ENCODE measurements at places on chromosomes 3 and 15.

DNA sequence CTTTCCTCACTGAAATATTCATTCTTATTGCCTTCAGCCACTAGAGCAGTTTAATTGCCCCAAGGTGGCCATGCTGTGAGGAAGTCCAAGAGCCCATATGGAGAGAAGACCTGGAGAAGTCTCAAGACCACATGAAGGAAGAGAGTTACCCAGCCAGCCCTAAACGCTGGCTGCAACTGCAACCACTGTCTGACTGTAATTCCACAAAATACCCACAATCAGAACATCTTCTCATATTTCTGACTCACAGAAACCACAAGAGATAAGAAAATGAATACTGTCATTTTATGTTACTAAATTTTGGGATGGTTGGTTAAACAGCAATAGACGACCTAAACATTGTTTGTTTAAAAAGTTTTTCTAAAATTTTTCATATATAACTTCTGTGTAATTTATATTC is 14.7 kb upstream of the SST start:
- DNase-seq, result no peak

DNA sequence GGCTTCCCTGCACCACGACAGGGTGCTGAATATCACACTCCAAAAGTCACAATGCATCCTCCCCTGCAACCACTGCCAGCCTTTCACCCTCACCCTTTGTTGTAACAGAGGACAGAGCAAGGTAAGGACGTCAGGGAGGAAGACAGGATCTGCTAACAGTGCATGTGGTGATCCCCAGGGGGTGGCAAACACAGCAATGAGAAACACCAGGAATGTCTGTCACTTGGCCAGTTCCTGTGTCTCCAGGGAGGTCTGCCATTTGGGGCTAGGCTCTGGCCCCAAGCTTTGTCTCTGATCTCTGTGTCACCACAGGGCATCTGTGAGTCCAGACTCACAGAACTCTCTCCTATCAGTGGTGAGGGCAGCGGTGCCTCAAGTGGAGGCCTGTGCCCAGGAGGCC is 54.3 kb upstream of the SLC24A5 start:
- DNase-seq, result no peak

DNA sequence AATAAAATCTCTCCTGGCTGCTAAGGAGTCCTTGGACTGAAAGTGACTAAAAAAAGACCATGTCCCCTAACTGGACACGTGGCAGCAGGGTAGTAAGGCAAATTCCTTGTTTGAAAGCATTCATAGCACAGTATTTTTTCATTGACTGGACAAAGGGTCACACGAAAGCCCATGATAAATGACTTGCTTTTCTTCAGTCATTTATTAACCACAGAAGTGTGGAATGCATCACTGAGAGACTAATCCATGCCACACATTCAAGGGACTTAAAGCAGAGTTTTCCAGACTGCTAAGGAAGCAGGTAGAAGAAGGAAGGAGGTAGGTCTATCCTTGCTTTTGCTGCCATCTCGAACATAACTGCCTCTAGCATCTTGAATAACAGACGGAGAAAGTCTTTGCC is 31.2 kb downstream of the CASR start:
- no peak for DNase-seq

DNA sequence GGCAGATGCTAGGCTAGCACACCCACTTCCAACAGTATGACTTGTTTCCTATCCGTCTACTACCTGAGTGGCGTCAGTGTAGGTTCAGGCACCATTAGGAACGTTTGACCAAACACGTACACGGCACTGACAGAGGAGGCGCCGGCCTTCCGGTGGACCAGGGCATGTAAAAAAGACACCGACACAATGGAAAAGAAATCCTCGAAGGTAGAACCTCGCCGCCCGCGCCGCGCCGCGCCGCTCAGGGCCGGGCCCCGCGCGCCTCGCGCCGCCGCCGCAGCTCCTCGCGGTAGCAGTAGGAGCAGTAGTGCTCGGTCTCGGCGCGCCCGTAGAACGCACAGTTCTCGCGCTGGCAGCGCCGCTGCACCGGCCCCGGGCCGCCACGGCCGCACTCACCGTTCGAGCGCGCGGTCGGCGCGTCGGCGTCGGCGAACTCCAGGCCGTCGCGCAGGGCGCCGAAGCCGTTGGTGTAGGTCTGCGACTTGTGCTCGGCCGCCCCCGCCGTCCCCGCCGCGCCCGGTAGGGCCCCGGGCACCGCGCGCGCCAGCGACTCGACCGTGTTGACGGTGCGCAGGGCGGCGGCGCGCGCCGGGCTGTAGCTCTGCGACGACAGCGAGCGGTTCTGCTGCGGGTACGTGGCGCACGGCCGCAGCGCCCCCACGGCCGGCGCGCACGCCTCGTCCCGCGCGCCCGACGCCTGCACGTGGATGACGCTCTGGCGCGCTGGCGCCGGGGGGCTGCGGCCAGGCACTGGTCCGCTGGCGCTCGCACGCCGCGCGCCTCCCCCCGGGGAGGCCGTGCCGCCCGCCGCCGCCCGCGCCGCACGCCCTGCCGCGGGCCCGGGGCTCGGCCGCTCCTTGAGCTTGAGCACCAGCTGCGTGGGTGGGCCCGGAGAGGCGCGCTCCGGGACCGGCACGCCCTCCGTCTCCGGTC is 156.7 kb downstream of the KLF13 start:
- no peak for DNase-seq

DNA sequence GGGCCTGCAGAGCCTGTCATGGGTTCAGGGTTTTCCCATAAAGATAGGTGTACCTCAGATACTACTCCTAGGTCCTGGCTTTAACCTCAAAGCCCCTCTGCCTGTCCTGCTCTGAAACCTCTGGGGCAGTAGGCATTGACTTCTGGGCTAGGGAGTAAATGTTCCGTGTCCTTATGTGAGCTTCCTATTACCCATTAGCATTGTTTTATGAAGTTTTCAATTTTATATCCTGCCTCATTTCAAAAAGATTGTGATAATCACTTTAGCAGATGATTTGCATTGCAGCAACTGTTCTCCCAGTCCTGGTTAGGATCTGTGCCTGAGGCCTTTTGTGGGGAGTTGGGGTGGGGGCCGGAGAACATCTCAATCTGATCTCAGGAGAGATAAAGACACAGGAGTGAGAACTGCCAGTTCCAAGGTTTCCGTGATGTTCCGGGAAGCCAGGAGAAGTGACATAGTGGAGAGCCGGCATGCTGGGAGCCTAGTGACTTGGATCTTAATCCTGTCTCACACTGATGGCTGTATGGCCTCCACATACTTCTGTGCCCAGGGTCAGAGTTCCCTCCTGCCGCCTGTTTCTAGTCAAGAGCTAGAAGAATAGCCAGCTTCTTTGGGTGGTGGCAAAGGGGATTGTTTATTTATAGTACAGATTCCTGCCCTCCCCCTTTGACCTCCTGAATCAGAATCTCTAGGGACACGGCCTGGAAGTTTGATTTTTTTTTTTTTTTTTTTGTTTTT is 10.6 kb downstream of the TPM1 start:
- no peak for DNase-seq

- no peak for DNase-seq
These were observed 46.6 kb upstream of the RASGRP1 start for GRCh38 chr15:38611228-38611627.

DNA sequence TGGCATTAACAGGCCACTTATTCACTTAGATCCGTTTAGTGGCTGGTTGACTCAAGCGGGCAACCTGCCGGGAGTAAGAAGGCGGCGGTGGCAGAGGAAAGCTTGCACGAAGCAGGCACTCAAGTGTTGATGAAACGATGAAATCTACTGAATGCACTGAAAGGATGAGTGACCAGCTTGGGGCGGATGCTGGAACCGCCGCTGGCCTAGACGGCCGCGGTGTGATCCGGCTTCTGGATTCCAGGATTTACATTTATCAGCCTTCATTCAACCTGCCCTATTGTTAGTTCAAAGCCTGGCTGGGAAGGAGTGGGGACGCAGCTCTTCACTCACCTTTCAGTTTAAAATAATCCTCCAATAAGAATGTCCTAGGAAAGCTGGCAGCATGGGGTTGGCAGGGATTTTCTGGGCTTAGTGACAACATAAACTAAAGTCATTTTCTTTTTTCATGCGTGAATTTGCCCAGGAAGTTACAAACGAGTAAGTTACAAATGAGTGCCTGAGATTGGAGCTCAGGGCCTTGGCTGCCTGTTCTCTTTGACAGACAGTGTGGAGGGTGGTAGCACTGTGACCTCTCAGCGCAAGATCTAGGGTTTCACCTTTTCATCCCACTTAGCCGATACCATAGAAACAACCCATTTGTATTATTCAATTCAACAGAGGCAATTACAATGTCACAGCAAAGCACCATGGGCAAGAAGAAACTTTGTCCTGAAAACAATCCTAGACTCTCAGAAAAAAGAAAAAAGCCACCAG is 1.1 kb upstream of the PLCH1 start:
- no peak for DNase-seq

GRCh38 chr3:72266016-72266370 is 481.0 kb upstream of the PROK2 start:
- DNase-seq, result no peak

DNA sequence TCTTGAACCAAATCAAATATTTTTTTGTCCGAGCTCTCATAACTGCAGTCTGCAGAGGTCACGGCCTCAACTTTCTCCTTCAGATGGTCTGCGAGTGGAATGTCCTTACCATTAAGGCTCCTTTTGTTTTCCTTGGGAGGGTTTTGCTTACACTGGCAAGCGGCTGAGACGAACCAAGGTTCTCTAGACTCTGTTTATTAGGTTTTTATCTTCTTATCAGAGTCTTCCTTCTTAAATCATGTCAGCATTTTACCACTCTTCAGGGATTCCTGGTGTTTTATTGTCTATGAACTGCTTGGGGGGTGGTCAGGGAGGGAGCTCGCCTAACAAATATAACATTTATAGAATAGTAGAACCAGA is 773.7 kb upstream of the NR2F2 start:
- no peak for DNase-seq

GRCh38 chr3:49616491-49616941 is 57.6 kb upstream of the APEH start:
- no peak for DNase-seq

DNA sequence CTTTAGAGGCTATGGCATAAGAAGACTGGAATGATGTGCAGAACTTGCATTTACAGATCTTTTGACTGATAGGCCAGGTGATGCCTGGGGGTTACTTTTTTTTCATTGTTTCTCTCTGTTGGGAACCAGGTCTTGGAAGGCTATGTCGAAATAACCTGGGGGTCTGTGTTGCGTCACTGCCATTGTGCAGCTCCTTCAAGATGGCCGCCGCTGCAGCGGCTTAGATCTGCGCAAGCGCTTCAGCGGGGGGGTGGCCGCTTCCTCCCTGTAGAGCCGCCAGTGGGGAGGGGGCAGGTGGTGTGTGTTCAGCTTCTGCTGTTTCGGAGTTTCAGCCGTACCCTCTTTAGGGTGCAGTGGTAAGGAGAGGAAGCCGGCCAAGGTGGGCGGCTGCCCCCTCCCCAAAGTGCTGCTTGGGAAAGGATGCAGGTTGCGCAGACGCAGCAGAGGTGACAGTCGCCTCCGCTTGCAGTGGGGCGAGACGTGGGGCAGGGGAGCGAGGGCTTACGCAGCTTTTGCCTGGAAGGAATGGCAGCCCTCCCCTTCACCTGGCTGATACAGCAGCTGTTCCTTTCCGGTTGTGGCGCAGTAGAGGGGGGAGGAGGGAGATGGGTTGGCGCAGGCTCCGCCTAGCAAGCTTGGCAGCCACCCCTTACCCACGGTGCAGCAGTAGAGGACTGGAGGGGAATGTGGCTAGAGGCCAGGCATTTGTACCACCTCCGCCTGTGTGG is 1.5 kb downstream of the SNRPN start:
- peak; percentile 28 for DNase-seq

DNA sequence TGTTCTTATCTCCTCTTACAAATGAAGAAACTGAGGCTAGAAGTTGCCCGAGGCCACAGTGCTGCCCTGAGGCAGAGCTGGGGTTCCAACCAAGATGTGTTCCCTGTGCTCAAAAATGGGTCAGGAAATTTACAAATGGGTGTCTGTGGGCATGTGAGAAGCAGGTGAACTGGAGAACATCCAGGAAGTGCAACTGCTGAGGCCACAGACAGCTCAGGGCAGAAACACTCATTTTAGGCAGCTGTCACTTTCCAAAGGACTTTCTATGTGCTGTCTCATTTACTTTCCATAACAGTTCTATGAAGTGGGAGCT is 47.2 kb upstream of the ATP2B2 start:
- DNase-seq, result no peak

DNA sequence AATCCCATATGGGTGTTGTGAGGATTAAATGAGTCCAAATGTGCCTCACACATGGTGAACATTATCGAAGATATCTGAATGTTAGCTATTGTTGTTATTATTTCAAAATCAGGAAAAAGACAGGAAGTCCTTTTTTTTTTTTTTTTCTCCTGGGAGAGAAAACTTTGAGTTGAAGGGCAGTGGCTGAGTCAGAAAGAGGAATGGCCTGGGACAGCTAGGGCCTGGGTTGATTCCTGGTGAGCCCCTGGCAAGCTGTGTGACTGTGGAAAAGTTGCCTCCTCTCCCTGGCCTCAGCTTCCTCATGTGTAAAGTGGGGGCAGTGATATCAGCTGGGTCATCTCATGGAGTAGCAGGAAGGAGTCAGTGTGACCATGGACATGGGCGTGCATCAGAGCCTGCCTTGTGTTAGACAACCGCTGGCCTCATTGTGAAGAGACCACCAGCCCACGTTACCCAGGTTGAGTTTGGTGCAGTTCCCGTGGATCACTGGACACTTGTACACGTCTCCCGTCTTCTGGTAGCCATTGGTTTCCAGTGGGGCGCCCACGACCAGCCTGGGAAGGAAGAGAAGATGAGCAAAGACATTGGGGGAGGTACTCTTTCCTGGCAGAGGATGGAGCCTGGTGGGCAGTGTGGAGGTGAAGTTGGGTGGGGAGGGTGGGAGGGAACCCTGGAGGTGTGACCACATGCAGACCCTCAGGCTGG is 63.1 kb downstream of the ITGA11 start:
- DNase-seq, result no peak

DNA sequence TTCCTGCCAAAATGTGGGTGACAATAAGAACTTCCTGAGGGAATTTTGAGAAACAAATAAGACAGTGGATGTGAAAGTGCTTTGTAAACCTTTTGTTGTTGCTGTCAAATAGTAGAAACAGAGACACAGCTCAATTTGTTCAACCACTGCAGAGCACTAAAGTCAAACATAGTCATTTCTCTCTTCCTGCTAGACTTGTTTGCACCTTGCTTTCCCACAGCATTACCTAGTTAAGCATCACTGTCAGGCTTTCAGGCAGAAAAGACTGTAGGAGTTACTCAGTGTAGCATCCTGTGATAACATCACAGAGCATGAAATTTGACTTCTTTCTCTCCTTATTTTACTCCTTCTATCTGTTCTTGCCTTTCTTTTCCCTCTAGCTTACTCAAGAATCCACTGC is 27.1 kb downstream of the SLC12A1 start:
- no peak for DNase-seq
